Stimulated activated CD8-positive, alpha-beta memory T cell treated with anti-CD3 and anti-CD28 coated beads, Interleukin-12 subunit alpha, Interleukin-12 subunit beta, amount 100 ng/mL, for 1 hour (primary cell): ENCODE measurements at places on chromosomes 7 and 10.

DNA sequence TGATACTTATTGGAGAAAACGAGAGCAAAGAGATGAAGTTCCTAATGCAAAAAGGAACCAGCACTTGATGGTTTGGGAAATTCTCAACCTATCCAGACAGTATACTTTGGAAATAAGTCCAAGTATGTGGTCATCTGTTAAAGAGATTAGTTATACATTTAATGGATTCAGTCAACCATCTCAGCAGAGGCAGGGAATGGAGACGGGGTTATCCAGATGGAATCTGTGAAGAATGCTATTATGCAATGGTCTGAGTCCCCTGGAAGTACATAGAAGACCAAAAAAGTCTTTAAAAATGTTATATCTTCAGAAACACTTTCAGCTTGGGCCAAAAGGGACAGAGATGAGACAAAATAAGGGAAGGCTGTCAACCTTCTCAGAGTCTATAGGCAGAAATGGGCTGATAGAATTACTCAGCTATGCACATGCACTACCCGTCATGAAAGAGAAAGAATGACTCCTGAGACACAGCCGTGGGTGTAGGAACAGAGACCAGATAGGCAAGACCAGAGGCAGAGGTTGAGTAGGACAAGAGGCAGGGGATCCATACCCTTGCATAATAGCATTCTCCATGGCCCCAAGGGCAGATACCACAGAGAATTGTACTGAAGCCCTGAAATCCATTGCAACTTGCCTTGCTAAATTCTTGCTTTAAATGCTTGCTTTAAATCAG is 738.8 kb upstream of the POT1 start:
- DNase-seq = no peak

DNA sequence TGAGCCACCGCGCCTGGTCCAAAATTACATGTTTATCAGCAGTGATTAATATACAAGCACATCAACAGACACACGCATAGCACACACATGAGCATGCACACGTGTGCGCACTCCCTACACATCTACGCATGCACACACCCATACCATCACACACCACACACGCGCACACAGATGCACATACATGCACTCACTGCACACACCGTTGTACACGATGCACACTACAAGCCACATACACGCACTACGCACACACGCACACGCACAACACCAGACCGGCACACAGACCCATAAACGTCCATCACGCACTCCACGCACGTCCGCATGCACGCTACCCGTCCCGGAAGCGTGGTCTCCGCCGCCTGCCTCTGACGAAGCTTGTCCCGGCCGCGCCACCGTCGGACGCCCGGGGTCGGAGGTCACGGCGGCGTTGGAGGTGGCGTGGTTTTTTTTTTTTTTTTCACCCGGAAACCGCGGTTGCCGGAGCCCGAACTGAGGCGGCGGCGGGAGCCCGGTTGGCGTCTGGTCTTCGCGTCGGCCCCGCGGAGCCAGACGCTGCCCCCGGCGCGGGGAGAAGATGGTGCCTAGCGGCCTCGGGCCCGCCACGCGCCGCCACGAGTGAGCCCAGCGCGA is at the start of gene TMEM248:
Gene TMEM248 (plus strand): TSS at position 457 of the 627 bp plus-strand sequence. CDS start 20,641 bp downstream, outside the sequence.
- DNase-seq = peak; percentile 81

DNA sequence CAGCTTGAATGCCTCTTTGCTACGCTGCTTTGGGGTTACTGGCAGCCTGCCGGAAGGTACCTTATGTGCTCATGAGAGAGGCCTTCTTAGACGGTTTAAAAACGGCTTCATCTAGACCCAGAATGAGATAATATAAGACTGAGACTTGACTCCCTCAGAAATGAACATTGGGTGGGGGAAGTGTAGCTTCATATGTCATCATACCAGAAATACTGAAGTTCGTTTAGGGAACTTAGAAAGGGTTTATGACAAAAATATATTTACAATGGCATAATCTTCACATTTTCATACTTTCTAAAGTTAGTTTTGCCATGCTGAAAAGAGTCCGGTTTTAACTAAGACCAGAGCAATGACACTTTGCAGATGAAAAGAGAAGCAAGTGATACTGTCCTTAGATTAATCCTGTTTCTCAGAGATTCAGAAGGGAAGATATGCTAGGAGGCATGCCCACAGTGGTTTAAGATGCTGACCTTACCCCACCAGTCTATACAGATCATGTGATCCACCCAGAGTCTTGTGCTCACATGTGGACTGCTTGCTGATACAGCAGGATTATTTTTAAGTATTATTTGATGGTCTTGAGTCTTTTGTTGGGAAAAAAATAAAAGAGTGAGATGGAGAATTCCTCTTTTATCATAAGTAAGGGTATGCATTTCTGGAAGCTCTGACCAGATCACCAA is 40.8 kb upstream of the HGF start:
- no peak for DNase-seq

DNA sequence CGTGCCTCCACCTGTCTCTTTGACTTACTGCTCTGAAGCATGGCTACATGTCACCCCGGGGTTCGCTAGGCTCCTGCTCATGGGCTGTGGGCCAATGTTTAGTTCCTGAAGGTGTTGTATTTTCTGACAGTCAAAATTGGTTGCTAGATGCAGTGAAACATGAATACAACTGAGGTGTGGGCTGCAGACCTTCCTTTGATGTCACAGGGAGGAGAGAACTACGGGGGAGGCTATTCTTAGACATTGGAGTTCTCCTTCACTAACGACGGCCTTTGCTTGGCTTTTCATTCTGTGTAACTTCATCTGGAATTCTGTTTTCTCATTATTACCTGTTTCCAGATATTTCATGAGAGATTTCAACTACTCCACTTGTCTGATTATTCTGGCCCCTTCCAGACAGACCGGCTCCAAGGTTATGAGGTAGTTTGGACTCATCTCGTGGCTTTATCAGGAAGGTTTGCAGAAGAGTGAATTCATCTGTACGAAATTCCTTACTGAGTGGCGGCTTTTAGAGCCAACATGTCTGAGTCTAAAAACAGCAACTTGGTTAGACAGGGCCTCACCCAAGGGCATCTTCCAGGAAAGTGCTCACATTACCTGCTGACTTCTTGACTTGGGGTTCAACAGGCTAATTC is 774.7 kb downstream of the SUGCT start:
- DNase-seq = no peak

- DNase-seq = no peak
These were observed 223.7 kb downstream of the MTERF1 start for GRCh38 chr7:91656541-91657482.

DNA sequence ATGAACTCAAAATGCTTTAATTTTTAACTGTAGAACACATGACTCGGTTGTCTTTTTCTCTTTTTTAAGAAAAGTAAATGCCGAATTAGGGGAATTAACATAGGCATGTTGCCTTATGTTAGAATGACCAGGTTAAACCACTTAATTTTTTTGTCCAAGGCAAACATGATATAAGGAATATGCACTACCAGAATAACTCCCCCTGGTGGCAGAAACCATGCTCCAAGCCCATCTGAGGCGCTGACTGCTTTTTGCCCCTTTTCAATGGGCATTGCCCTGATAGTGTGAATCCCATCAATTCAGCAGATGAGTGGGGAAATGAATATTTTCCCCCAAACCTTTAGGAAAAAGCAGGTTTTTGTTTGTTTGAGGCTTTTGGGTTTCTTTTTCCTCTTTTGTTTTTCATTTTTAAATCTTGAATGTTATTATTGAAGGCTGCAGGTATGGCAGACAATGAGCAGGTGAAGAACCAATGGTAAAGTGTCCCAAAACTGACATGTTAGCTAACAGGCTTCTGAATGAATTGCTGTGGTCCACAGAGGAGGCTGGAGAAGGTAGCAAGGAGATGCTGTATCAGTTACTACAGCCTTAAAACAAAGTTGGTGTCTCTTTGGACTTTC is 284.3 kb downstream of the SORCS3 start:
- no peak for DNase-seq

GRCh38 chr7:2168615-2169311 is 64.0 kb downstream of the MAD1L1 start:
- no peak for DNase-seq
